ENCODE measurements at places on chromosomes 2 and 18. TPM values are rescaled to one million over a fixed set of nuclear protein-coding genes. Genes with fewer than 3 reads are reported as not detected.

CEP192 gene
- total RNA-seq, result 16.6 TPM

CPSF3 gene
- 23.1 TPM for total RNA-seq

GRCh38 chr2:26164231-26164630, 8.7 kb upstream of the GAREM2 start:
- peak; percentile 18 for DNase-seq

GRCh38 chr2:37625796-37626571, 45.5 kb downstream of the CDC42EP3 start:
- no peak for DNase-seq

- DNase-seq, result peak; percentile 31
Measured at GRCh38 chr2:134441153-134441863, 187.4 kb downstream of the MGAT5 start.

- peak; percentile 45 for DNase-seq
Measured at GRCh38 chr2:8433390-8433789, 248.5 kb upstream of the ID2 start.
